Fibroblast of lung (primary cell): ENCODE measurements at places on chromosomes 12 and 14.

- peak; percentile 20 for DNase-seq
Measured at GRCh38 chr14:51950007-51950406, 39.3 kb upstream of the RTRAF start.

DNA sequence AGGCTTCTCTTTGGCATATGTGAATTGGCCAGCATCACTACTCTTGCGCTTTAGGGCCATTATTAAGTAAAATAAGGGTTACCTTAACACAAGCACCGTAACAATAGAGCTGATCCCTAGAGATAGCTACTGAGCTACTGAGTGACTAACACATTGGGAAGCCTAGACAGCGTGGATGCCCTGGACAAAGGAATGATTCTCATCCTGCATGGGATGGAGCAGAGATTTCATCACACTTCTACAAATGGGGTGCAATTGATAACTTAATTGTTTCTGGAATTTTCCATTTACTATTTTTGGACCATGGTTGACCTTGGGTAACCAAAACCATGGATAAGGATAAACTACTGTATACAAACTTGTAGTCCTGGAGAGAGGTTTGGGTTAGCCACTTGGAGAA, 57.1 kb downstream of the FBXO34 start:
- DNase-seq: peak; percentile 52

DNA sequence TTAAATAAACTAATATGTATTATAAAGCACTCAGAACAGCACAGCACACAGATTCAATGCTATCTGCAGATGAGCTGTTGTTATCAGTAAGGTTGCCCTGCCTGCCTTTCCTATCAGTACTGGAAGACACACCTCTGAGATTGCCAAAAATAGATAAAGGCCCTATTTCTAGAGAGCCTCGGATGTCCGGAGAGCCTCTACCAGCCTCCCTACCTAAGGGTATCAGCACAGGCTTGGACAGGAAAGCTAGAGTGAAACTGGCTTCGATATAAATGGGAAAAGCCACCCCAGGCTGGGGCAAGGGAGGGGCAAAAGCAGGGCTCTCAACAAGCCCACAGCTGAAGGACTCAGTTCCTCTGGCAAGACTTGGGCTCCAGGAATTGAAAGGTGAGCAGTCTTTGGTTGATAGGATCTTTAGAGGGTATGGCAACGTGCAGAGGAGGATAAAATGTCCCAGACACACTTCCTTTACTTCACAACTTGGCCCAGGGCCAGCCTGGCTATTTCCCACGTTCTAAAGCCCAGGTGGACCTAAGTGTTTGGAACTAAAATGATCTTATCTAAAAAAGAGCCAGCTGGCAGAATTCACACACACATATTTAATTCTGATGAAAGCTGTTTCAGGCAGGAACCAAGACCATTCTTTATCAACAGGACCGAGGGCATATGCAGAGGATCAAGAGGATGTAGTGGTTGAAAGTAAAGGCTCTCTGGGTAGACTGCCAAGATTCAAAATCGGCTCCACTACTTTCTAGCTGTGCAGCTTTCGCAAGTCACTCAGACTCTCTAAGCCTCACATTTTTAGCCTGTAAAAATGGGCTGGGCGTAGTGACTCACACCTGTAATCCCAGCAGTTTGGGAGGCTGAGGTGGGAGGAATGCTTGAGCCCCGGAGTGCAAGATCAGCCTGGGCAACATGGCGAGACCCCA, 37.8 kb upstream of the ITPR2 start:
- peak; percentile 72 for DNase-seq

DNA sequence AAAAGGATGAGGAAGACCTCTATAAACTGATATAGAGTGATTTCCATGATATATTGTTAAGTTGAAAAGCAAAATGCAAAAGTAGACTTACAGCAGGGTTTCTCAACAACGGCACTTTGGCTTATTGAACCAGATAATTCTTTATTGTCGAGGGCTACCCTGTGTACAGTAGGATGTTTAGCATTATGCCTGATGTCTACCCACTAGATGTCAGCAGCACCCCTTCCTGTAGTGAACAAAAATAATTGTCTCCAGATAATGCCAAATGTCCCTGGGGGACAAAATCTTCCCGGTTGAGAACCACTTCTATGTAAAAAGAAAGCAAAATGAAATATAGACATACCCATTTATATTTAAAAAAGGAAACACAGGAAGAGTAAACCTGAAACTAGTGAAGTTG, 32.4 kb downstream of the ABCD2 start:
- DNase-seq: peak; percentile 40

DNA sequence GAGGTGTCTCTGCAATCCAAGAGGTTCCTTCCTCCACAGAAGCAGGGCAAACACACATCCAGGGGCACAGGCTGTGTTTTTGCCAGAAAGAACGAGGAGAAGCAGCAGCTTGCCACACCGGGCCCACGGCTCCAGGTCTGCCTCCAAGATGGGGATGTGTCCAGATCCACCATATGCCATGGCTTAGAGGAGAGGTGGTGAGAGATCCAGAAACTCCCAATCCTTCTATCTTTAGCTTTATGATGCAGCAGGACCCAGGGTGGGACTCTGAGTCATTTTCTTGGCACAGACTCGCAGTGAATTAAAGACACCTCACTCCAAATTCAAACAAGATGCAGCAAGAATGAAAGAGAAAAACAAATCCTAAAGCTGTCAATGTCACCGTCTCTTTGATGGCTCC, 481.4 kb upstream of the TMEM132C start:
- no peak for DNase-seq

GRCh38 chr12:115324949-115325593, 641.1 kb upstream of the TBX3 start:
- no peak for DNase-seq

DNA sequence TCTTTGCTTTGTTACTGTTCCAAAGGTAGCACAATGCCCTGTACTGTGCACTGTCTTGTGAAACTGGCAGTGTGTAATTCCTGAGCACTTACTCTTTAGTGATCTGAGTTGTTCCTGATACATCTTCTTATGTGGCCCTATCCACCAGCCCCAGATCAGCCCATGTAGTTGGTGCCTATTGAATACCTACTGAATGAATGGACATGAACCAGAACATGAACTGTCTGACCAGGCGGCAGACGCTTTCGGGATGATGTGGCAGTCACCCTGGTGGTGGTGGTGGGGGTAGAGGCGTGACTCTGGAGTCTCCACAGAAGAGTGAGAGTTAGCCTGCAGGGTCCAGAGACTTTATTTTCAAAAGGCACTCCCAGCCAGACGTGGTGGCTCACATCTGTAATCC, 46.6 kb upstream of the PAPOLA start:
- DNase-seq: no peak

- DNase-seq: no peak
Measured at GRCh38 chr14:104116288-104116755, 22.1 kb upstream of the KIF26A start.

DNA sequence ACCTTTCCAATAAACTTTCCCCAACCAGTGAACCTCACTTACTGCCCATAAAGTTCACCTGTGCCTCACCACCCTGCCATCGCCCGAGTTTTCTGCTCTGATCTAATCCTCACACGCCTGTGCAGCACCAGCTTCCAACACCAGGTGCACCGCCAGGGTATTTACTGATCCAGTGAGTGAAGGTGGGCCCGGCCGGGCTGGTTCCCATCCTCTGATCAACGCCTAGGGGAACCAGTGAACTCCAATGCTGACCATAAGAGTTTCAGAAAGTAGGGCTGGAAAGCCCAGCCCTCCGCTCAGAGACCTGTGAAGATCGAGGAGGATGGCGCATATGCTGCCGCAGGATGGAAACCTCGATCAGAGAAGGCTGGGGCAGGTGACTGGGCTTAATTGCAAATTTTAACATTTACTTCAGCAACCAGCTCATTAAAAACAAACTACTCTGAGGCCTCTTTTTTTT, 685 bp upstream of the MYL6B start:
- DNase-seq: peak; percentile 23

GRCh38 chr14:69539631-69540410, 34.9 kb downstream of the CCDC177 start:
- DNase-seq: peak; percentile 15

DNA sequence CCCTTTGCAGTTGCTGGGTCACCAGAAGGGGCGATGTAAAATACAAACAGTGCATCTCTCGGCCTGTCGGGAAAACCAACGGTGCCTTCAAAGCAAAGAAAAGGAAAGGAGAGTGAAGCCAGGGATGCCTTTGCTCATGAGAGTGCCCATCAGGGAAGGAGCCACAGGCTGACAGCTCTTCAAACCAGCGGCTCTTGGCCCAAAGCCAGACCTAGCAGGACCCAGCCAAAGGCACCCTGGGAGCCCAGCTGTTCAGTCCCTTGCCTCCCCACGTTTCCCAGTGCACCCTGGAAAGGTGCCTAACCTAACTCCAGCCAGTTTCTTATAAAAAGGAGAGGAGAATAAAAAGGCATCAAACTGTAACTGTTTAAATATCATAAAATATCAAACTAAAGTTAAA, 29.2 kb downstream of the PRMT8 start:
- DNase-seq: no peak

- no peak for DNase-seq
Measured at GRCh38 chr12:104243971-104244370, 28.4 kb downstream of the TXNRD1 start.

GRCh38 chr14:22803687-22803974, 11.6 kb downstream of the SLC7A7 start:
- no peak for DNase-seq

DNA sequence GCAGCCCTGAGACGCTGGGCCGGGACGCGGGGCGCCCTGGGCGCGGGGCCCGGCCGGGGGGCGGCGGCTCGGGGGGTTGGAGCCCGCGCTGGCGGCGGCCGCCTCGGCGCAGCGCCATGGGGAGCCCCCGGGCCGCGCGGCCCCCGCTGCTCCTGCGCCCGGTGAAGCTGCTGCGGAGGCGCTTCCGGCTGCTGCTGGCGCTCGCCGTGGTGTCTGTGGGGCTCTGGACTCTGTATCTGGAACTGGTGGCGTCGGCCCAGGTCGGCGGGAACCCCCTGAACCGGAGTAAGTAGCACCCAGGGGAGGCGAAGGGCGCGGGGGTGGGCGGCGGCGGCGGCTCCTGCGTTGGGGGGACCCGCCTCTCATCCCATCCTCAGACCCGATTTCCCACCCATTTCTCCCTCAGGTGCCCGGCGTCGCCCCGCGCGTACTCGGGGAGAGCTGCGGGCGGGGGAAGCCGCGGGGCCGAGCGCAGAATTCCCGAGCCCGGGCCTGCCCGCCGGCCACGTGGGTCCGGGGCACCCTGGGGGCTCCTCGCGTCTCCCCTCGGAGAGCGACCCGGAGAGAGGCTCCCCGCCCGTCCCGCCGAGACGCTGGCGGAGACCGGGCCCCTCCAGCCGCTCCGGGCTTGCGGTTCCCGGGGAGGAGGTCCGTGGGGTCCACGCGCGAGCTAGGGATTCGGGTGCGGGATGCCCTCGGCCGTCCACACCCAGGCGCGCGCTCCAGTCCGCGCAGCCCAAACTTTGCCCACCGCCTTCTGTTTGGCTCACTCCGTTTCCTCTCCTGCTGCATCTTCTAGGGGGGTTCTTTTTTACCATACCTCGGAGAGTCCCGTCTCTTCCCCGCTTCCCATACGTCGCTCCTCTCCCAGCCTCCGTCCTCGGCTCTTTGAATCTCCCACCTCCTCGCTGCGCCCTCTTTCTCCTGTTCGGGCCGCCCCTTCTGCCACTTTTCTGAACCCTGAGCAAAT, 807 bp downstream of the B4GALNT3 start:
- DNase-seq: peak; percentile 15

DNA sequence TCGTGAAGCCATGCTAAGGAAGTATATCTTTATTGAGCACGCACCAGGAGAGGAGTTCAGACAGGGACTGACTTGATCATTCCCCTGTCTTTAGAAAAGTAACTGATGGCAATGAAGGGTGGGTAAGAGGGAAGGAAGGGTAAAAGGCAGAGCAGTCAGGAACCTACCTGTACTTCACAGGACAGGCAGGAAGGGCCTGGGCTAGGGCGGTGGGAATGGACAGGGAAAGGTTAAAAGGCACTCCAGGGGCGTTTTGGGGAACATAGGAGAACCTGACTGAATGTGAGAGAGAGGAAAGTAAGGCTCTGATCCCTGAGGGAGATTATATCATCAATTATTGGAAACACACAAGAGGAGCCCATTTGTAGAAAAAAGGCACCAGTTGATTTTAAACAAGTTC, 3.9 kb downstream of the SLC35E3 start:
- DNase-seq: no peak

- DNase-seq: peak; percentile 25
Measured at GRCh38 chr12:48903363-48903981, 21.8 kb downstream of the FKBP11 start.

DNA sequence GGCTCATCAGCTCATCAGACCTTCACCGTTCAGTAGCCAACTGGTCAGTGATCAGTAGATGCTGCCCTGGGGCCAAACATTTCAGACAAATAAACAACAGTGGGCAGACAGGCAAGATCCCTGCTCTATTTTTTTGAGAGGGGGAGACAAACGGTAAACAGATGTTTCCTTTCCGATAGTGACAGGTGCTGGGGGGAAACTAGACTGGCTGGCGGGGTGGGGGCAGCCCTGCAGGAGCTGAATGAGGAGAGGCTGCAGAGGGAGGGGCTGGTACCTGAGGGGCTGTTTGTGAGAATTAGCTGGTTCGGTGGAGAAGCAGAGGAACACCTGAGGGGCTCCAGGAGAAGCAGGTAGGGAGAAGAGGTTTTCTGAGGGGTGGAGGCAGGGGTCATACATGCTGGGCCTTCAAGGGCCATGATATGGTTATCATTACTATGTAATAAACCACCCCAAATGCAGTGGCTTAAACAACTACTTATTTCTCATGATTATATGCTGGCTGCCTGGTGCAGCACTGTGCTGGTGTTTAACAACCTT, 8.2 kb upstream of the GOLGA3 start:
- no peak for DNase-seq

DNA sequence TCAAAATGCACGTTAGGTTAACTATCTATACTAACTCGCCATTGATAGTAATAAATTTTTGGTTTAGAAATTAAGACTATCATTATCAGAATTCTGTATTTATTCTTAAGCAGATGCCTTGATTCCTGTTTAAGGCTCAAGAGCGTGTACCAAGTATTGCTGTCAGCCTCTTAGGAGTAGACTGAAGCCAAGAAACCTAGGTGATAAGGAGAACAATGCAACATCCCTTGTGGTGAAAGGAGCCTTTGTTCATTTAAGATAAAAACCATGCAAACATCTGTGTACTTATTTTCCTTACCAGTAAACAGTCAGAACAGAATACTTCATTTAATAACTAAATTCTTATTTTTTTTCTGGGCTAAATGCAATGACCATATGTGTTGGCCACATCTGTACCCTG, 109.4 kb upstream of the NOVA1 start:
- DNase-seq: no peak

DNA sequence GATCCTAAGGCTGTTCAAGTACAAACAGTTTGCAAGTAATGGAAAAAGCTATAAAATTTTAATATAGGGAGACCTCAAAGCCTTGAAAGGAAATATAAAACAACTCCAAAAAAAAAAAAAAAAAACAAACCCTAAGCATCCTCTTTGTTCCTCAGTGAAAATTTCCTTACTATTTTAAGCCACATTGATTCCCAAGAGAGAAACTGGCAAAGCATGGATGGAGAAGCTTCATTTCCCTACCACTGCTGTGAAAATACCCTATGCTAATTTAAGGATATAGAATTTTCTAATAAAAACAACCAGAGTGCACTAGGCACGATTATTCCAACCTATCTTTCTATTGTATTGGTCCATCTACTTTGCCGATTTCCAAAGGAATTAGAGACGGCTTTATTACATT, 283.1 kb downstream of the CACNA1C start:
- DNase-seq: no peak
